ENCODE measurements at places on chromosomes 4 and X. TPM values are rescaled to one million over a fixed set of nuclear protein-coding genes. Genes with fewer than 3 reads are reported as not detected.

GRCh38 chrX:39616098-39616729 is 481.5 kb downstream of the BCOR start:
- peak overlapping the region; percentile 75 for H3K27ac ChIP-seq
- DNase-seq, result no peak
- peaks cover 1% of the 10 kb centered on the region for H3K36me3 ChIP-seq
- peaks cover 50% of the 10 kb centered on the region for H3K4me1 ChIP-seq
- peaks cover 5% of the 10 kb centered on the region for H3K27me3 ChIP-seq
- no peak overlapping the region for H3K4me3 ChIP-seq

DNA sequence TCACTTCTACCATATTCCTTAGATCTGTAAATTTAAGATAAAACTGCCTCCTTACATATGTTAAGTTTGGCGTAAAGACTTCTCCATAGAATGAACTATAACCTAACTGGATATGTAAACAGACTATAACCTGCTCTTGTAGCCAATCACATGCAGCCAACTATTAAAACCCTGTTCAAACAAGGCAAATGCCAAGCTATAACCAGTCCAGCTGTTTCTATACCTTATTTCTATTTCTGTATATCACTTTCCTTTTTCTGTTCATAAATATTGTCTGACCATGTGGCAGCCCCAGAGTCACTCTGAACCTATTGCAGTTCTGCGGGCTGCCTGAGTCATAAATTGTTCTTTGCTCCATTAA is 12.4 kb upstream of the POF1B start:
- no peak for DNase-seq
- H3K4me1 ChIP-seq, result no peaks in the 10 kb centered on the region
- no peaks in the 10 kb centered on the region for H3K27me3 ChIP-seq
- no peak overlapping the region for H3K4me3 ChIP-seq
- no peak overlapping the region for H3K27ac ChIP-seq

- no peak for DNase-seq
- H3K27me3 ChIP-seq, result no peaks in the 10 kb centered on the region
- H3K4me1 ChIP-seq, result no peaks in the 10 kb centered on the region
- no peak overlapping the region for H3K27ac ChIP-seq
- H3K4me3 ChIP-seq, result no peak overlapping the region
Measured at GRCh38 chrX:115030625-115031024, 13.2 kb upstream of the IL13RA2 start.

EDA2R gene
- 3.8 TPM for total RNA-seq

SPINK2 gene
- total RNA-seq, result not detected

MAP7D2 gene
- 0.39 TPM for total RNA-seq

DNA sequence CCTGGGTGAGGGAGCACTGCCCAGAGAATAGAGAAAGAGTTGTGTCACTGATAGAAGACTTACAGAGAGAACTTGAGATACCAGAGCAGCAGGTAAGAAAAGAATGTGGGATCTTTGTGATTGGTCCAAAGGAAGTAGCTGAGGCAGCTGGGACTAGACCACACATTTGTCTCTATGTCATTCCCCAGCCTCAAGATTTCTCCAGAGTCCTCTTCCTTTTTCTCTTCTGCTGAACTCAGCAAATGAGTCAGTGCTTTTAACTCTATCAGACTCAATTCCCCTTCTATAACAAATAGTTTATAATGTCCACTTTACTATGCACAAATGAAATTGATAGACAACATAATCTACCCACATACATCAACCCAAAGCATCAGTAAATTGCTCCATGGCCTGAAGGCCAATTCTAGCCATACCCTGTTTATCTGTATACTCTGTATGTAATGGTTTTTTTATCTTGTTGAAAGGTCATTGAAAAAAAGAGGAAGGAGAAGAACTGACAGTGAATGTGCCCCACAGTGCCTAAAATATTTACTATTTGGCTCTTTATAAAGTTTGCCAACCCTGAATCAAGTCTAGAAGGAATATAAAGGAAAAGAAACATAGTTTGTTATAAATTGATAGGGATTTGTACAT is 38.2 kb downstream of the ETDC start:
- no peak for DNase-seq
- peaks cover 28% of the 10 kb centered on the region for H3K36me3 ChIP-seq
- H3K27ac ChIP-seq, result no peak overlapping the region
- H3K27me3 ChIP-seq, result no peaks in the 10 kb centered on the region
- H3K4me3 ChIP-seq, result no peak overlapping the region

DNA sequence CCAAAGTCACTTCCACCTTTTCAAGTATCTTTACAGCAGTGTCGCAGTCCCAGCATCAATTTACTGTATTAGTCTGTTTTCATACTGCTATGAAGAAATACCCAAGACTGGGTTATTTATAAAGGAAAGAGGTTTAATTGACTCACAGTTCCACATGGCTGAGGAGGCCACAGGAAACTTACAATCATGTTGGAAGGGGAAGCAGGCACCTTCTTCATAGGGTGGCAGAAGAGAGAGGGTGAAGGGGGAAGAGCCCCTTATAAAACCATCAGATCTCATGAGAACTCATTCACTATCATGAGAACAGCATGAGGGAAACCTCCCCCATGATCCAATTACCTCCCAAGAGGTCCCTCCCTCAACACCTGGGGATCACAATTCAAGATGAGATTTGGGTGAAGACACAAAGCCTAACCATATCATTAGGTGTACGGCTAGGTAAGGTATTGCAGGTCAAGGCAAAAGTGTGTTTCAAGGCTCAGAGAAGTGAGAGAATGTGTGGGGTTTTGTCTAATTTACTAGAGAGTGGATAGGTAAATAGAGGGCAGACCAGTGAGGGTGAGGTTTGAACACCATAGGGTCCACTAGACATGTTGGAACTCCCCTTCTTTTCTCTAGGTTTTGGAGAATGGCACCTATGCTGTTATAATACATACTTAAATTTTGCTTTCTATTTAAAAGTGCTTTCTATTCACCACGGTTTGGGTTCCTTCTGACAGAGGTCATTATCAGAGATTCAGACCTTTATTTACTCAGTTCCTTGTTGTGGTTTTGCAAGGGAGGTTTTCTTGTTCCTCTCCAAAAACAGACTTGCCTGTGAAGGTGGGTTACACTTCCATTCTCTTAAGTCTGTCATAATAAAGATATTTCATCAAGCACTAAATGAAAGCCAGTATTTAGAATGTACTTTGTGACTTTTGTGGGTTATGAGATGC is 186.6 kb downstream of the CPEB2 start:
- no peak for DNase-seq
- no peak overlapping the region for H3K4me3 ChIP-seq

GRCh38 chr4:24559889-24560288 is 24.5 kb downstream of the DHX15 start:
- H3K36me3 ChIP-seq, result peaks cover 43% of the 10 kb centered on the region
- no peak overlapping the region for H3K4me3 ChIP-seq
- no peak for DNase-seq
- peaks cover 67% of the 10 kb centered on the region for H3K4me1 ChIP-seq
- H3K27ac ChIP-seq, result no peak overlapping the region
- H3K27me3 ChIP-seq, result no peaks in the 10 kb centered on the region
